ELR (cell line): ENCODE measurements at places on chromosomes 16 and 17.

- peak; percentile 77 for DNase-seq
Observed at GRCh38 chr17:17613708-17614114, 22.2 kb upstream of the PEMT start.

GRCh38 chr16:8572919-8573724 lies 17.2 kb downstream of the TMEM114 start:
- DNase-seq = peak; percentile 48

DNA sequence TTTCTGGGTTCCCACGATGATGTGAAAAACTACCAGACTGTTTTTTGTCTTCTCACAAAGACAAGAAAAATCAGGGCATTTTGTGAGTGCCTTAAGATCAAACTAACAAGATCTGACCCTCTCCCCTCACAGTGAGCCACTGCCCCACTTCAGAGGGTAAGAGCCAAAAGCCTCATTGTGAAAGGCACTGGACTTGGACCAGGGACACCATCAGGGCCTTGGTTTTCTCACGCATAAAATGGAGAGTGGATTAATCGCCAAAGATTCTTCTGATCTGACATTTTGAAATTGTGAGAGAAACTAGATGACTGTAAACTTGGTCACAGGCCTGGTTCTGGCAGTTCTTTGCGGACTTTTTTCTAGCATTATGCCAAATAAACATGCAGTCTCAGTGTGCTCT lies 21.0 kb upstream of the ENDOV start:
- DNase-seq = no peak

DNA sequence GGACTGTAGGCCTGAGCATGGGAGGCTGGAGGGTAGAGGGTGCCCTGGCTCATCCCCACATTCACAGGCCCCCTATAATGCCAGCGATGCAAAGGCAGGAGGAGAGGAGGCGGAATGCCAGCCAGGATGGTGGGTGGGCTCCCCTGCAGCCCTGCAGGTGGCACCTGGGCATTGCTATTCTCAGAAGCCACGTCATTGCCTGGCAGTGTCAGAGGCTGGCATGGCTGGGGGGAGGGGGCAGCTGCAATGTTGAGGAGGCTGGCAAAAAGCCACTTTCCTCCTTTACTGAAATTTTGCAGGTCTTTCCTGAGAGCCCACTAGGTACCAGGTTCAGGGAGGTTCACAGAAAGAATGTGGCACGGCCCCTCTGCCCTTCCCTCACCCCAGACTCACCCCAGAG lies 36.2 kb downstream of the RAB11FIP4 start:
- no peak for DNase-seq

DNA sequence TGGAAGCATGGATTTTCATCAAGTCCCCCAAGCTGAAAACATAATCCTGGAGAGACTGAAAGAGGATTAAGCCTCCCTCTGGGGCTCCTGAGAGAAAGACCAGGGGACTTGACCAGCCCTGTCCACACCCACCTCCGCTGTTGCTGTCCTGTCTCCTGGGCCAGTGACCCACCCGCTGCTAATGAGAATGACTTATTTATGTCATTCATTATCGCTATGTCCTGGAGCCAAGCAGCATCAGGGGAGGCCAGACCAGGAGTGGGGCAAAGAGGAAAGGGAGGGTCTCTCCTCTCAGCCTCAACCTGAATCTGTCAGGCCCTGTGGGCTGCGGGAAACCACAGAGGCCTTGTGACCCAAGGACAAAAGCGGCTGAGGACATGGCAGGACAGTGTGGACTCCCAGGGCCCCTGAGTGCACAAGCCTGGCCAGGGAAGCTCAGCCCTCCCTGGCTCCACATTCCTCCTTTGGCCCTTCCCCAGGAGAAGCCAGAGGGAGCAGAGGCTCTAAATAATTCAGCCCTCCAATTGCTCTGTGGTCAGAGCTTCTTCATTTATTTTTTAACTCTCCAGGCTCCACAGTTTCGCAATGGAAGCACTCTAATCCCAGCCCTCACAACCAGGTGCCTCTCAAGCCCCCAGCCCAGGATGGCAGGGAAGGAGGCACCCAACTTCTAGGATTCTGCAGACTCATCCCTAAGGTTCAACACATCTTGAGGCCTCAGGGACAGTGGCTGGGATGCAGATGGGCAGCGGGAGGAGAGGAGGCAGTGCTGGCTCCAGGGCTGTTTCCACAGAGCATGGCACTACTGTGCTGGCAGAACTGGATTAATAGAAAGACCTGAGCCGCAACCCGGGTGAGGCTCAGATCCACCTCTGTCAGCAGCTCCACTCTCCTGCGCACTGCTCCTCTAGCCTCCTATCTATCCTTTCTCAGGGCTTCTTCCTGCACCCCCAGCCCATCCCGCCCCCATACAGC lies 19.1 kb downstream of the CUEDC1 start:
- DNase-seq = peak; percentile 54

- peak; percentile 88 for DNase-seq
Observed at GRCh38 chr16:27315333-27316037, 1.7 kb downstream of the IL4R start.
